ENCODE measurements at places on chromosomes 1 and 21. TPM values are rescaled to one million over a fixed set of nuclear protein-coding genes. Genes with fewer than 3 reads are reported as not detected.

C1QB gene
- polyA plus RNA-seq, result not detected

AGL gene
- 4.9 TPM for polyA plus RNA-seq

IFNLR1 gene
- 0.84 TPM for polyA plus RNA-seq

APCS gene
- not detected for polyA plus RNA-seq

LDLRAD1 gene
- not detected for polyA plus RNA-seq
